Adrenal gland (tissue), 19 donors: ENCODE measurements at places on chromosomes 3 and 15. TPM values are rescaled to one million over a fixed set of nuclear protein-coding genes. Genes with fewer than 3 reads are reported as not detected.

The GOLGA8S gene
- total RNA-seq: 0.22 TPM

- DNase-seq: no peak
Measured at GRCh38 chr3:134214239-134214638, 36.4 kb downstream of the RYK start.

- no peak for DNase-seq
Measured at GRCh38 chr15:76844096-76844495, 61.0 kb downstream of the SCAPER start.

DNA sequence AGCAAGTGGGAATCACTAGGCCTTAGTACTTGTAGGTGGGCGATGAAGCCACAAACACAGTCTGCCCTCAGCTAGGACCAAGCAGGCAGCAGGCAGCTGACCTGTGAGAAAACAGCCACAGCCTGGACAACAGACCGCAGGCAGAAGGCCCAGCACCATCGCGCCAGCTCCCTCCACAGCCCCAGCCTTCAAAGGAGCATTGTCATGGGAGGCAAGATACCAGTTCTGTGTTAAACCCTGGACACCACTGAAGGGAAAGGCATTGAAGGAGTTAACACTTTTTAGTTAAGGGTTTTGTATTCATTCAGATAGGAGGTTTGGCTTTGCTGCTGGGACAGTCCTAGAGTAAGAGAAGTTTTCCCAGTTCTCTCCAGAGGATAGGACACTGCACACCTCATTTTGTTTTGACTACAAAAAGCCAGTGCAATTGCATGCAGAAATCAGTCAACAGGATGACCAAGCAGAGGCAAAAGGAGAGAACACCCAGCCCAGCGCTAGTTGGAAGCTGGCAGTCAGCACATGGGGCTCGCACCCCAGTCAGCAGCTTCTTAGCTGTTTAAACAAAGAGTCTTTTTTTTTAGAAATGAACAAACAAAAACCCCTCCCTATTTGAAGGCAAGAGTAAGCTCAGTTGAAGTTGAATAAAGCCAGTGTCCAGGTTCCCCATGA lies 286.1 kb upstream of the TPM1 start:
- no peak for DNase-seq

DNA sequence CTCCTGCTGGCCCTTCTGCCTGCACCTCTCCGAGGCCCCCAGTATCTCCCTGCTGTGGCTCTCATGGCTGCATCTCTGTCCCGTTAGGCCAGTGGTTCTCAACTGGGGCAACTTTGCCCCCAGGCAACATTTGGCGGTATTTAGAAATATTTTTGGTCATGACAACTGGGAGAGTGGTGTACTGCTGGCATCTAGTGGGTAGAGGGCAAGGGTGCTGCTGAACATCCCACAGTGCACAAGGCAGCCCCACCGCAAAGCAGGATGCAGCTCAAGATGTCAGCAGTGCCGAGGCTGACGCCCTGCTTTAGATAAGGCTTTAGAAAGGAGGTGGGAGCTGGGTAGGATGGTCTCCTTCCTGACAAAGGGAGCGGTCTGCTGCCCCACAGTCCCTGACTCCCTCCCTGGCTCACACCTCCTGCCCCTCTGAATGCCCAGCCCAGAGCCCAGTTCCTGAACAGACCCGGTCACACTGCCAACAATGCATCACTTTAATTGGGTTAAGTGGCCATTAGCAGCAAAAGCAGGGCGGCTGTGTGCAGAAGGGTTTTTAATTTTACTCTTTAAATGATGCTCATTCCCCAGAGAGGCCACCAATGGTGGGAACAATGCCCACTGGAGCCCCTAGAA lies 68.8 kb upstream of the TMEM115 start:
- DNase-seq: no peak

- no peak for DNase-seq
Measured at GRCh38 chr3:128358156-128358895, 108.4 kb downstream of the DNAJB8 start.

GRCh38 chr15:48721061-48721810 lies 75.7 kb upstream of the FBN1 start:
- no peak for DNase-seq

DNA sequence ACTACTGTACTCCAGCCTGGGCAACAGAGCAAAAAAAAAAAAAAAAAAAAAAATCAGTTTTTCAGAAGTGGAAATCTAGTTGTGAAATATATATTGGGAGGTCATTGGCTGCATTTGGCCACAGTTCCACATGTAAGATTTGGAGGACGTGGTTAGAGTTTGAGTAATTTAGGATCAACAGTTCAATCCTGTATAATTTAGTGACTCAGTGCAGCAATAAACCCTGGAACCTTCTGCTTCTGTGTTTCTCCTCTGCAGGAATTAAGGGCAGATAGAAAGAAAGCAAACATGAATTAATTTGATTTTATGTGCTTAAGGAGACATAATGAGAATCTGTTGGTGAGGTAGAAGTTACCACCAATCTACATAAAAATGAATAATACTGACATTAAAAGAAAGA lies 347.0 kb downstream of the PTPRG start:
- DNase-seq: peak; percentile 48

- no peak for DNase-seq
Measured at GRCh38 chr15:92637626-92638025, 17.9 kb downstream of the FAM174B start.

DNA sequence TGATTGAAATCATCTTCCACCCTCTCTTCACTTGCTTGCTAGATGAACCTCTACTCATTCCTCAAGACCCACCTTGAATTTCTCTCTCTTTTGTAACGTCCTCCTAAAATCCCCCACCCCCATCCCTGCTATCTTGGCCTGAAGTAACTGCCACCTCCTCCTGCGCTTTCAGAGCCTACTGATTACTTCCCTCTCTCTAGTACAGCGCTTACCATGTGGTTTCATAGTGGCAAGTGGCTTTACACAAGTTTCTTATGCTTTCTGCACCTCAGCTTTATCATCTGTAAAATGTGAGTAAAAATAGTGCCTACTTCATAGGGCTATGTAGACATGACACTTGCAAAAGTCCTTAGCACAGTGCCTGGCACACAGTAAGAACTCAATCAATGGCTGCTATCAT lies 28.7 kb upstream of the DAZL start:
- no peak for DNase-seq

GRCh38 chr3:12948371-12948770 lies 107.0 kb upstream of the RPL32 start:
- DNase-seq: no peak

The ZNF662 gene
- total RNA-seq: 7.1 TPM

DNA sequence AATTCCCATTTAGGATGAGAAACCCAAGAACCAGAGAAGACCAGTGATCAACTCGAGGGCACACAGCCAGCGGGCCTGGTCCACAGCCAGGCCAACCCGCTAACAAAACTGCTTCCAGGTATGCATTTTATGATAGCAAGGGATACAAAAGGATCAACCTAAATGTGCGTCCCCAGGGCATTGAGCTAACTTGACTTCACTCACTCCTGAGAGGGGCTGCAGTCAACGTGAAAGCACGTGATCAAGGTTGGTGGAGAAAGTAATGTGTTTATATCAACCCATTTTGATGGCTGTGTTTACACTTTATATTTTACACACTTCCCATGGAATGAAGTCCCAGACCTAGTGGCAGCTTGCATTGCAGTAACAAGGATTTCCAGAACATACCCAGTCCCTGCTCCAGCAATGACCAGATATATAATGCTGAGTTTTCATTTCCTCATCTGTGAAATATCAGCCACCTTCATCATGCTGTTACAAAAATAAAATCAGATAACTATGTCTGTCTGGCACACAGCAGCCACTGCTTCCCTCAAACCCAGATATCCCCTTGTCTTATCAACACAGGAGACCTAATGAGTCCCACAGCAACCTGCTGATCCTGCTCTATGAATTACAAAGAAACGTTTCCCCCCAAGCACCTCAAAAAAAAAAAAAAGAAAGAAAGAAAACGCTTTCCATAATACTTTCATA lies 2.0 kb downstream of the KLHL6 start:
- no peak for DNase-seq

DNA sequence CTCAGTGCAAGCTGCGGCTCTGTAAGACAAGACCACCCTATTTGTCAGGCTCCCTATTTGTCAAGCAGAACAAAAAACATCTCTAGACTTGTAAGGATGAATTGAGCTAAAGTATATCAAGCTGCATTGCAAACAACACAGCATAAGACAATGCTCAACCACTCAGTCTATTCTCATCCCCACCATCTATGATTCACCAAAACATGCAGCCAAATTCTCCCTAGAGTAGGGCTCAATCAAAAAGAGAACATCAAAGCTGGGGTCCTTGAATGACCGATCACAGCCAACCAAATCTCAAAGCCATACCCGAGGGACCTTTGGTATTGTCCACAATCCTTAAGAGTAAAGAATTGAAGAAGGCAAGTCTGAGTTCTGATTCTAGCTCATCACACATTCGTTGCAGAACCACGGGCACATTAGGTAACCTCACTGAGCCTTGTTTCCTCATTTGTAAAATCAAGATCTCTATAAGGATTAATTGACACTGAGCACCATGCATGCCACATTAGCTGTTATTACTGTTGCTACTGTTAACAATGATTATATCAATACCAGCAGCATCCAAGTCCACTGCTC lies 31.2 kb downstream of the RFTN1 start:
- no peak for DNase-seq

The FEZF2 gene
- not detected for total RNA-seq

DNA sequence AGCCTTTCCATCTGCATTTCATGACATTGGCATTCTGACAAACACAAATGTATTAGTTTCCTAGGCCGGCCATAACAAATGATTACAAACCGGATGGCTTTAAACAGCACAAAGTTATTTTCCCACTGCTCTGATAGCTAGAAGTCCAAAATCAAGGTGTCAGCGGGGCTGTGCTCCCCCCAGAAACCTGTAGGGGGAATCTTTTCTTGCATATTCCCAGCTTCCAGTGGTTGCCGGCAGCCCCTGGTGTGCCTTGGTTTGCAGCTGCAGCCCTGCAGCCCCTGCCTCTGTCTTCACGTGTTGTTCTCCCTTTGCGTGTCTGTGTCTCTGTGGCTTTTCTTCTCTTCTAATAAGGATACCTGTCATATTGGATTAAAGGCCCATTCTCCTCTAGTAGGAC lies 79.0 kb upstream of the CDV3 start:
- DNase-seq: no peak

DNA sequence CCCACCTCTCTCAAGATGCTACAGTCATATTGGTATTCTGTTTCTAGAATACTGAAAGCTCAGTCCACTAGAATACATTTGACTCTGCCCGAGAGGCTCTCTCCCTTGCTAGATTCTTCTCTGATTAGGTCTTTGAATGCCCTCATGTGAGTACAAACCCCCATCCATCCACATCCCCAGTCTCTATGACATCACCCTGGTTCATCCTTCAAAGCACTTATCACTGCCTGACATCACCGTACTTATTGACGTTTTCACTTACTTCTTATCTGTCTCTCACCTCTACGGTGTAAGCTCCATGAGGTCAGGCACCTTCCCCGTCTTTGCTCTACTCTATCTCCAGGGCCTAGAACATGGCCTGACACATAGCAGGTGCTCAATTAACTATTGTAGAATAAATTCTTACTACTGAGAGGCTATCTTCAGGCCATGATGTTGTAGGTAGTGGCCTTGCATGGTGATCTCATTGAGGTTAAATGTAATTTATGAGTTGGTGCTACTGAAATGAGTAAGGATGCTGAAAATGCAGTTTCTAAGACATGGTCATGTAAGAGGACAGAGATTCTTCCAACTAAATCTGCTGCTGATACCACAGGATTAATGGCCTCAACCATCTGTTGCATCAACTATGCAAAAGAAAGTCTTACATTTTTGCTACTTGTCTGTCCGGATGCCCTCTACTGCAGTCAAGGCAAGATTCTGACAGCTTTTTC lies 26.8 kb downstream of the EOGT start:
- DNase-seq: no peak

- no peak for DNase-seq
Measured at GRCh38 chr3:45163481-45163880, 17.3 kb upstream of the CDCP1 start.

- DNase-seq: no peak
Measured at GRCh38 chr3:141372656-141373055, 4.4 kb downstream of the ZBTB38 start.

The PAQR9 gene
- 0.14 TPM for total RNA-seq

DNA sequence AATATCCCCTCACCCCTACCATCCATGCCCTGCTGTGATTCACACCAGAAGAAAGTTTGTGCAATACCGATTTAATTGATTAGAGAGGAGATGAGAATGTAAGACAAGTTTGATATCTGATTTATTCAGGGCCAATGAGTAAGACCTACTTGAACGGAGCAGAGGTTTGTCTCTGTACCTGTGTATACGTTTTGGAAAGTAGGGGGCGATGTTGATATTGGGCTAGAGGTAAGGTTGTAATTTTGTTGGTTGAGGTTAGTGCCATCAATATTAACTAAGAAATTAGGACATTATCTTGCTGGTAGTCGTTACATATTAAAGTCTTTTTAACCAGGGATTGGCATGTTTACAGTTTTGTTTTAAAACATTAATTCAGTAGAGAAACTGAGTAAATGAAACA lies 20.5 kb downstream of the EAF2 start:
- DNase-seq: no peak

DNA sequence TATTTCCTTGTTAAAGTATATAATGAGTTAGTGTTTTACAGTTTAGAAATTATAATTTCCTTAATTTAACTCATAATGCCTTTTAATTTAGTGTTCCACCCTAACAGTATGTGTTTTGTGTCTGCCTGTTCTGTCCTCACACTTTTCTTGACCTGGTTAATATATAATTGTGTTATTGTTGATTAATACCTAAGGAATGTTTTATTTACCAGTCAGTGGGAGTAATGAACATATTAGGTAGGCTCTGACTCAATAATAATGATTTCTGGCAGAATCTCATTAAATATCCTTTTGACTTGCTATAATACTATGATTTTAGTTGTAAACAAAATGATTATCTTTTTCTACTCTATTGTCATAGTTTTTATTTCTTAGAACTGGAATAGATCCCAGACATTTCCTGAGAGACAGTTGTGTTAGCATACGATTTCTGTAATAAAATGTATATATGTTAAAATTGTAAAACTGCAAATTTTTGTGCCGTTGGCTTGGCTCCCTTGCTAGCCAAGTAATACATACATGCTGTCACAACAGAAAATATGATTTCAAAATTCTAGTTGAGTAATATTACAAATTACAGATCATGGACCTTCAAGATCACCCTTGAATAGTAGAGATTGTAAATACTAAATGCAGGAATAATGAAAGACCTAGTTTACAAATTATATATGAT lies 51.9 kb downstream of the RASA2 start:
- DNase-seq: no peak

- DNase-seq: no peak
Measured at GRCh38 chr3:106827515-106828213, 549.6 kb upstream of the CCDC54 start.

GRCh38 chr3:99833617-99834205 lies 16.0 kb downstream of the CMSS1 start:
- peak; percentile 39 for DNase-seq

The ZPLD1 gene
- not detected for total RNA-seq

GRCh38 chr3:147090461-147090860 lies 315.9 kb downstream of the ZIC4 start:
- no peak for DNase-seq

The TGM4 gene
- 0.18 TPM for total RNA-seq

DNA sequence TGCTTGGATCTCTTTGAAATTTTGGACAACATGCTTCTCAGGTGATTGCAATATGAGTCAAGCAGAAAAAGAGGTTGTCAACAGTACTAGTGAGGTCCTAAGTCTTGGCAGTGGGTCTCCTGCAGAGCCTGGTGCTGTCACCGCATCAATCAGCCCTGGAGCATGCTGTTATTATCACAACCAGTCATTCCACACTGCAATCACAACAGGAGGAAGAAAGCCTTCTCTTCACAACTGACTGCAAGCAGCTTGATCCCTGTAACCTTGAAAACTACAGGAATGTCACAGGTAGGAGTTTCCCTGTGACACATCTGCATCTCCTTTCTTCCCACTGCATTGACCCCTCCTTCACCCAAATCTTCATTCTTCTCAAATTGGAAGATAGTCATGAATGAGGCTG lies 451.1 kb upstream of the ATP11B start:
- no peak for DNase-seq
